ENCODE measurements at places on chromosomes 11 and 22.
A peak's percentile ranks its signal among the peaks of the same experiment; 100 is the strongest.

GRCh38 chr11:132177106-132177505 lies 806.7 kb downstream of the NTM start:
- DNase-seq: no peak

DNA sequence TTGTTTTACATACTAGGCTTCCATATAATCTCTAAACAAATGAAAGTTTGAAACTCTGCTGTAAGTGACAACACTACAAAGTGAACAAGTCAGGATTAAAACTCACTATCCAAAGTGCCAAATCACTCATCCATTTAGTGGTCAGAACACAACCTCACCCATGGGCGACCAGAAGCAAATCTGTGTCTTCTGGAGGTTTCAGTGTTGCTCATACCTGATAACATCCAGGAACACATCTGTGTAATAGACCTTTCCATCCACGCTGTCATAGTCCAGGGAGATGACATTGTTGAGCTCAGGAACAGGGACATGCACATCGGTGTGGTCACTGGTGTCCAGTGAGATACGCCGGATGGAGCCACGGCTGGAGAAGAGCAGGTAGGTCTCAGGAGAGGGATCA lies 28.5 kb upstream of the CKAP5 start:
- DNase-seq: no peak

GRCh38 chr11:2694495-2694894 lies 5.3 kb downstream of the KCNQ1OT1 start:
- no peak for DNase-seq

DNA sequence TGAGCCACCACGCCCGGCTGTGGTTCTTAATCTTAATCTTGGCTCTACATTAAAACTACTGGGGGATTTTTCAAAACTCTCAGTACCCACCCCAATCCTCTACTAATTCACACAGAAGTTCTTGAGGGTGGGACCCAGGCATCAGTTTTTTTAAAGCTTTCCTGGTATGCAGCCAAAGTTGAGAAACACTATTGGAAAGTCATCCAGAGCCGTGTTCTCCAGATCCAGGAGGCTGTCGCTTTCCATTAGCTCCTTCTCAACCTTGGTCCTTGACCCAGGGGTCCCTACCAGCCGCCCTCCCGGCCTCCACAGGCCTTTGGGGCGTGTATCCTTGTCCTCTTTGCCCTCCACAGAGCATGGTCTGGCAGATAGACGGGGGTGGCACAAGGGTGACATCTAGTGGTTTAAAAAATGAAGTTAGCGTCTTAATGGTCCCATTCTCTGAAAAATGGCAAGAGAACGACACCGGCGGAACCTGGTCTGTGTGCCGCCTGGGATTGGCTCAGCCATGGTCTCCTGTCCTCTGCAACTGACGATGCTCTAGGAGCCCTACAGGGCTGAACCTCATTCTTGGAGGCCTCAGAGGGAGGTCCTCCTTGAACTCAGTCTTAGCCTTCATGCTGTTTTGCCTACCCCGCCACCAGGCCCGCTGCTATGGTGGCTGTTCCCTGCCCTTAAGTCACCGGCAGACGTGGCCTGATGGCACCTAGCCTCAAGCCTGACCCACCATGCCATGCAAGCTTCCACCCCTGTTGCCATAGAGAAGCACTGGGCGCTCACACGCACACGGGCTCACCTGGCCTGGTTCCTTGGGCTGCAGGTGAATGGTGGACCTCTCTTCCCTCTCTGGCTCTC lies 152.0 kb upstream of the SYN3 start:
- no peak for DNase-seq

DNA sequence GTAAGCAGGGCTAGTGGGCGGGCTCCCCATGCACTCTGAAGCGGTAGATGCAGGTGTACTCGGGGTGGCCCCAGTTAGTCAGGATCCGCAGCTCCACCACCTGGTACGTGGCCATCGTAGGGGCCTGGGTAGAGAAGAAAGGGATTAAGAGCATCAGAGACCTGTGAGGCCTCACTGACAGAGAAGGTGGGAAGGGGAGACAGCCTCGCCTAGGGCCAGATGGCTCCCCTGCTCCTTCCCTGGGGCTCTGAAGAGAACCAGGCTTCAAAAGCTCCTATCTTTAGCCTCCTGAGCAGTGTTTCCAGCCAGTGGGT lies 19.6 kb downstream of the SUN2 start:
- DNase-seq: no peak

GRCh38 chr22:34080433-34080832 lies 160.2 kb upstream of the LARGE1 start:
- no peak for DNase-seq

GRCh38 chr11:86949995-86950660 lies 5.1 kb downstream of the FZD4 start:
- no peak for DNase-seq

GRCh38 chr22:37193629-37194191 lies 5.7 kb upstream of the C1QTNF6 start:
- DNase-seq: peak; percentile 56

- no peak for DNase-seq
Observed at GRCh38 chr11:70788248-70789022, 390.1 kb downstream of the CTTN start.

- no peak for DNase-seq
Observed at GRCh38 chr11:6440906-6441358, at the start of gene HPX. HPX (minus strand) TSS chr11:6440987; CDS start chr11:6440963, 24 bp downstream.

- DNase-seq: no peak
Observed at GRCh38 chr22:30158744-30159500, 78.7 kb downstream of the HORMAD2 start.

DNA sequence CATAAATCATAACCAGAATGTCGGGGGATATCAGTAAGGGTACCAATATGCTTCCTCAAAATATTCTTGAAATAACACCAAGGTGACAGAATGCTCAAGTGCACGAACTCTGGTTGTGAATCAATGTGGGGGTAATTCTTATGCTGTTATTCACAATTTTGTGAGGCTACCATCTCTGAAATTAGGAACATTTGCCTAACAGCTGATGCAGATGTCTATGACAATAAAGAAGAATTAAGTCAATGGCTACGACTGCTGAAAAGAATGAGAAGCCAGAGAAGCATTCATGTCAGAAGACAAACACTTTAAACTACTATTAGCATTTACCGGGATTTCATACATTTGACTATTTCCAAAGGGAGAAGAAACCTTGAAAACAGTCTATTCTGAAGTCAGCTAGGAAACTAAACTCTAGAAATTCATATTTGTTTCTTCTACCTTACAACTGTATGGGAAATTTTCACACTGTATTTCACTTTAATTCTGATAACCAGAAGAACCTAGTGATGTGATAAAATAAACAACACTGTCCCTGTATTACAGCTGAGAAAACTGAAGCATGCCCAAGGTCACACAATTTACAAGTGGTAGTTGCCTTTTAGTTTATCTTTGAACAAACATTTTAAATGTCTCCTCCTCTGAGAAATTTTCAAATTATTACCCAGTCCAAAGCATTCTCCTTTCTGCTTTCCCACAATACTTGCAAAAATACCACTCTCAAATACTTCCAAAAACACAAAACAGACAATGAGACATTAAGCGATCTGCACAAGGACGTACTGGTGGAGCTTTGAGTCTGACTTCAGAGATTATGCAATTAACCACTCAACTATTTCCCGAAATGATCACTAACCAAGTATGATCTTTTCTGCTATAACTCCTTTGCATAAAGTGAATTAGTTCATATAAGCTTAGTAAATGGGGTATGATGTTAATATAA lies 18.0 kb upstream of the ARHGAP32 start:
- no peak for DNase-seq

DNA sequence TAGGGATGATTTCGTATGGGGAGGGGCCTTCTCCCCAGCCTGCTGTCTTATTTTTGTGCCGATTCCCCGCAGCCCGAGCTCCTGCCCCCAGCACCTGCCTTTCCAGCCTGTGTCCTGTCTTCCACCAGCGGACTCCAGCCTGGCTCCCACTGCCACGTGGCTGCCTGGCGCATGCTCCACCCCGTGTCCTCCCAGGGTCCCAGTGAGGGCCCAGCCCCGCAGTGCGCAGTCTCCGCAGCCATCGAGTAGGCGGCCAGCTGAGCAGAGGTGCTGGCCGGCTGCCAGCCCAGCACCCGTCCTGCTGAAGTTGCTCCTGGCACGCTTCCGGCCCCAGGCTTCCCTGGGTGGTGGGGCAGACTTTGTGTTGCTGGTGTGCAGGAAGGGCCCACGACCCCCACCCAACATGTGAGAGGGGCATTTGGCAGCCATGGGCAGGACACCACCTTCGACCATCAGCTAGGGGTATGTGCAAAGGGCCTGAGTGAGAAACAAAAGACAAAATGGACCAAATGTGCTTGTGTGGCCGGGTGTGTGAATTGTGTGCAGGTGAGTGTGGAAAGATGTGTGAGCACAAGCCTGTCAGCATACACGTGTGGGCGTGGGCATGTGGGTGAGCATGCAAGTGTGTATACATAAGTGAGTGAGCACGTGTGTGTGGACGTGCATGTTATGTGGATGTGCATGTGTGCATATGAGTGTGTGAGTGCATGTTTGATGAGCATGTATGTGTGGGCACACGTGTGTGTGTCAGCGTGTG lies 55.9 kb downstream of the RTN4R start:
- no peak for DNase-seq

DNA sequence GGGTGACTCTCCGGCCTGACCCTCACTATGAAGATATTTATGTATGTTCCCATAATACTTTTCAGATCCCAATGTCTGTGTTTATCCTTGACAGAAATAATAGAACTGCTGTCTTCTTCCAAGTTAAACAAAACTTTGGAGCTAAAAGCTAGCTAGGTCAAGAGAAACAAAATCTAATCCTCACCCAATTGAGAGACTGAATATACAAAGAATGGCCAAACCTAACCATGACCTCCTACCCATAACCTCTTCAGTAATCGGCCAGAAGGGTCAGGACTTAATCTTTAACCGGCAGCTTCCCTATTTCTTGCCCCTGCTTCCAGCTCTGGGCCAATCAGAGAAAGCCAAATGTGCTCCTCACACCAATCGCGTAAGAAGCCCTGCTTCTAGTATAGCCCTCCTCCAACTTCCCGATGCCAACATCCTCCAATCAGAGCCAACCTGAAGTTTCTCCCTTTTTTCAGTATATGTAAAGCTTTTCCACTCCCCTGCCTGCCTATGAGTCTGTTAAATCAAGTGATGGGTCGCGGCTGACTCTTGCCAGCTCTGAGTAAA lies 1.7 kb upstream of the DDX6 start:
- DNase-seq: peak; percentile 81

- DNase-seq: no peak
Observed at GRCh38 chr11:134905928-134906327, 493.9 kb upstream of the B3GAT1 start.

DNA sequence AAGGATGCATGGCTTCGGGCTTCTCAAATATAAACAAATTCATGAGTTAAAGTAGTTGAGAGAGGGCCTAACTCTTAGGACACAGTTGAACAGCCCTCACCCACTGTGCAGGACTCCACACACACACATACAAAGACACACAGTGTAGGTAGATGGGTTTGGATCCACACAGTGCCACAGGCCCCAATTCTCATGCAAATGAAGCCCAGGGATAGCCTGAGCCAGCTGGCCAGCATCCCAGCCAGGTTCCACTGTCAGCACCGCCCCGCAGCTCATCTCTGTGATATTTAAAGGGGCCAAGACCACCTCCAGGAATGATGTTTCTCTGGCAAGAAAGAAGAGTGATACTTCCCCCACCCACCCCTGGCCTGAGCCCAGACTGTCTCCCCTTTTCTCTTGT lies 11.7 kb downstream of the SLC35C1 start:
- DNase-seq: no peak

DNA sequence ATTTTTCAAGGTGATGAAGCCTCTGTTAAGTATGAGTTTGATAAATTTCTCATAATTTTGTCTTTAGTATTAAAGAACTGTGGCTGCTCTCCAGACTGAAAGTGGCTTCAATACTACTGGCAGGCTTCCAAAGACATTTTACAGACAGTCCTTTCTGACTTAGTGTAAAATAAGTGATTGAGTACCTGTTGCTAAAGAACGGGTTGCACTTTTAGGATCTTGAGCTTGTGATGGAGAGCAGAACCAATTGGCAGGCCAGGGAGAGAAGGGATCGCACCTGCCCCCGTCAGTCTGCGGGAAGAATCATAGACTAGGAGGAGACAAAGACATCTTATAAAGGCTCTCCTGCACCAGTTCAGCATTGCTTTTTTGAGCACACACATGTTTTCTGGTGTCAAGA lies 4.4 kb downstream of the NCAM1 start:
- DNase-seq: no peak

- DNase-seq: no peak
Observed at GRCh38 chr11:112534208-112534607, 273.5 kb upstream of the PLET1 start.

GRCh38 chr22:19879992-19880785 lies 25.5 kb upstream of the GNB1L start:
- DNase-seq: no peak

GRCh38 chr22:25007444-25008106 lies 55.1 kb downstream of the KIAA1671 start:
- no peak for DNase-seq
